Nephron progenitor cell (in vitro differentiated cells): ENCODE measurements at places on chromosomes 3 and 15.

DNA sequence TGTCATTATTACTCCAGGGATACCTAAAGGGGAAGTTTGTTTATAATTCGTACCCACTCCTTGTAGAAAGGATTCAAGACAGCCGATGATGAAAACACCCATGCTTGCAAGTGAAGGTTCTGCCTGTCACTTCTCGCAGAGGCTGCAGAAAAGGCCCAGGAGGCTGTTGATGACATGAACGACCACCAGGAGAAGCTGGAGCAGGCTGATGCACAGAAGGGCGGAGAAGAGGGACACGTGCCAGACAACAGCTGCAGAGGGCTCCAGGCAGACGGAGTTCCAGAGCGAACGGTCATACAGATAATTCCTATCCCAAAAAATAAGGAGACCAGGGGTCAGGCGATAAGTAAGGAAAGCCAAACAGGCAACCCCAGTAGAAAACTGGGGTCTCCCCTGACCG, 5.7 kb upstream of the DYNLT2B start:
- peak; percentile 23 for DNase-seq

DNA sequence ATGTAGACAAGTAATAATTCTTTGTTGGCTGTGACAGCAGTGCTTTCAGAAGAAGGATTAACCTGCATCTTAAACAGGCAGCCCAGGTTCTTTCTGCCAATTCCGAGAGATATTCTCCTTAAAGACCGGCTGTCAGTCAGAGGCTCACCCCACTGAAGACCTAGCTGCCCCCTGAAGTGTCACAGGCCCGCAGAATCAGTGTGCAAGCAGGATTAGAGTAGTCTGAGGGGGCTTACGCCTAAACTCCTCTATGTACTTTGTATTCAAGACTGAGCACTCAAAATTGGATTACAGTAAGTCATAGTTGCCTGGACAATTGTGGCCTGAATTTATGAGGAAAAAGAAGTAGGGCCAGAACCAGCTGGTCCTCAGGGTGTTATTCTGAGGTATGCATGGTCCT, 342.9 kb downstream of the CLSTN2 start:
- no peak for DNase-seq

- no peak for DNase-seq
These were observed 13.6 kb downstream of the KLF15 start for GRCh38 chr3:126343649-126344035.

- DNase-seq: no peak
These were observed 8.6 kb downstream of the SEMA6D start for GRCh38 chr15:47725906-47726305.

GRCh38 chr3:38112378-38112761, 24.6 kb downstream of the ACAA1 start:
- DNase-seq: no peak

- no peak for DNase-seq
These were observed 3.2 kb downstream of the PFKFB4 start for GRCh38 chr3:48553361-48553760.

- no peak for DNase-seq
These were observed 242.6 kb upstream of the AGTR1 start for GRCh38 chr3:148455098-148455497.

DNA sequence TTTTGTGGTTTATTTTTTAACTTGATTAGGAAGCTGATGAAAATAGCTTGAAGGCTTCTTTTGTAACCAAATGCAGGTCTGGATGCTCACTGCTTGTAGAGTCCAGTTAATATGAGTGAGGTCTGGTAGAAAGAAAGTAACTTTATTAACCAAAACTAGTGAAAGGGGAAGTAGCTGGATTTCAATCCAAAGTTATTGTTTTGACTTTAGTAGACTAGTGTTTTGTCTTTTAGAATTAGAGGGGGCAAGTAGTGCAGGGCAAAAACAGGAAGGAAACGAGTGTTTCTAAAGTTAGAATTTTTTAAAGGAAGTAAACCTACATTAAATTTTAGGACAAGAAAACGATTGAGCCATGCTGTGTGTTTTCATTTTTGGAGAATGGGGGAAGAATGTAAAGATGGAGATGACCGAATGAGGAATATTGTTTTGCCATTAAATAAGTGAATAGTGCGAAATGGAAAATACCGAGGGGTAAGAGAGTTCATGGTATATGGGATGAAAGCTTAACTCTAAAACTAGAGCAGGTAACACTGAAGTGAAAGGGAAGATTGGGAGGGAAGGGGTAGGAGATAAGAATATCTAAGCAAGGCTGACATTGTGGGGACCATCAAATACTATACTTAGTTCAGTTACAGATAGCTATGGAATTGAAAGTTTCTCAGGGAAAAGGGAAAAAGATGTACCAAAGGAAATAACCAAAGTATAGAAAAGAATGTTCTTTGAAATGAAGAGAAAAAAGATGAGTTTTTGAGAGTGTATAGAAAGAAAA, 40.0 kb downstream of the USP3 start:
- no peak for DNase-seq

DNA sequence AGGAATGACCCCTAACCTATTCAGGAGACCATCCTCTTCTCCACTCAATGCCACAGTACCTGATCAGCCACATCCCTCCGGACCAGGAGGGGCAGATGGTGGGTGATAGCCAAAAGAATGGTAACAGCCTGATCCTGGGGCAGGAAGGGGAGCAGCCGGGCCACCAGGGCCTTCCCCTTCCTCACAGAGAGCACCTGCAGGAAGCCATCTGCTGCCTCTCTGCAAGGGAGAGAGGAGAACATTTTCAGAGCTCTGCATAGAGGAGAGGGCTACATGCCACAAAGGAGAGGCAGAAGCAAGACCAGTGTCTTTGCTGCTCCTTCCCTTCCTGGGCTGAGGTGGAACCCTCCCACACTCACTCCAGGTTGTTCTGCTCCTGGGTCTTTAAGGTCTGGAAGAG, 5.5 kb upstream of the SPG11 start:
- no peak for DNase-seq

- no peak for DNase-seq
These were observed 28.2 kb downstream of the CLEC3B start for GRCh38 chr3:45054196-45054857.

DNA sequence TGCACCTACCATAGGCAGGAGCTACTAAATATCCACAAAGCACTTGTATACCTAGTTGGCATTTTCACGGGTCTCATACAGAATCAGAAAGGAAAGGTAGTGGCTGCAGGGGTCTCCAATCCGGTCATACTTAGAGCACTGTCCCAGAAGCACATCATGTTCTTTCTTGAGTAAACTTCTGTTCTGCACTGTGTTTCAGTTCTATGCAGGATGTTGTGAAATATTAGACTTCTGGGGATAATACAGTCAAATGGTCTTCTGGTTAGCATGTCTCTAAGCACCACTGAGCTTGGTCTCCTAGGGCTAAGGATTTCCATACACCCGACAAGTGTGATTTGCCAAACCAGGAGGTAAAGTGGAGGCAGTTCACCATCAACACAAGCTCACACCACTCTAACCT, 27.9 kb downstream of the MINDY4B start:
- no peak for DNase-seq

DNA sequence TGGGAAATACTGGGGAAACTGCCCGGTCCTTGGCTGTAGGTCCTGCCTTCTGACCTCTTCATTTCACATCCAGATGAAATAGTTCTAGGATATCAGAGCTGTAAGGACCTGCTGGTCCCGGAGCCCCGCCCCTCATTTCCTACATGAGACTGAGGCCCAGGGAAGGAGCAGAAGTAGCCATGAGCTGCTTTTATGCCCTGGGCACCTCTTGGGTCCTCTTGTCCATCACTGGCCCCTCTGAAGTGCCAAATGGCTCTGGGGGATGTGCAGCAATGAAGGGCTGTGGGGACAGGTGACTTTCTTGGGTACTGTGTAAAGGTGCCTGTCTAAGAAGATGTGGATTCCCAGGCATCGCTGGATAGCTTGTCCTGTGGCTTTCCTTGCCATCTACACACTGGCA, 40.3 kb upstream of the ESYT3 start:
- DNase-seq: no peak

DNA sequence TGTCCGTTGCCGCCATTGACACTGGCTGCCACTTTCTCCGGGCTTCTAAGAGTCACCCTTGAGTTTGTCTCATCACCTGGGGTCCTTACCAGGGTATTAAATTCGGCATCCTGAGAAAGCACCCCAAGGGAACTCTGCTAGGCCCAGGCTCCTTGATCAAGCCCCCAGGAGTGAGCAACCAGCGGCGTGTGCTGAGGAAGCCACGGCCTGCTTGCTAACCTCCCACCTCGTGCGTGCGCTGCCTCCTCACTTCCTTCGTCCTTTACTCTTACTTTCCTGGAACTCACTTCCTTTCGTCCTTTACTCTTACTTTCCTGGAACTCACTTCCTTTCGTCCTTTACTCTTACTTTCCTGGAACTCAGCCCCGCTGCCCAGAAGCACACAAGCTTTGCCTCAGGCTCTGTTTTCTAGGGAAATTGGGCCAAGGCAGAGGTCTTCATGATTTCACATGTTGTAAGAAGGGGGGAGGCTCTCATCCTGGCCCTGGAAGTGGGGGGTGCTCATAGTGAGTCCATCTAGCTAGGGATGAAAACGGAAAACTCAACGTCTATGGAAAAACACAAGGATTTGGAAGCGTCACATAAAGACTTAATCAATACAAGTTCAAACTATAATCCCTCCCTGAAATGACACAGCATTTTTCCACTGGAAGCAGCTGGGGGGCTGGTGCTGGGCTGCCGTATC, 36.7 kb upstream of the BDH1 start:
- no peak for DNase-seq

GRCh38 chr3:42979044-42979972, at the start of gene GASK1A:
TSS of gene GASK1A (plus strand) at chr3:42979311. CDS start at chr3:42979643, 332 bp downstream.
- peak; percentile 74 for DNase-seq

GRCh38 chr3:36941658-36942057, 3.2 kb downstream of the TRANK1 start:
- no peak for DNase-seq

GRCh38 chr3:183428447-183429211, at the start of gene MCF2L2:
TSS of gene MCF2L2 (minus strand) at chr3:183428619. CDS start at chr3:183427977, 642 bp downstream.
- DNase-seq: peak; percentile 76
